Left lung (tissue), 14 donors: ENCODE measurements at places on chromosomes 5 and 9. TPM values are rescaled to one million over a fixed set of nuclear protein-coding genes. Genes with fewer than 3 reads are reported as not detected.

DNA sequence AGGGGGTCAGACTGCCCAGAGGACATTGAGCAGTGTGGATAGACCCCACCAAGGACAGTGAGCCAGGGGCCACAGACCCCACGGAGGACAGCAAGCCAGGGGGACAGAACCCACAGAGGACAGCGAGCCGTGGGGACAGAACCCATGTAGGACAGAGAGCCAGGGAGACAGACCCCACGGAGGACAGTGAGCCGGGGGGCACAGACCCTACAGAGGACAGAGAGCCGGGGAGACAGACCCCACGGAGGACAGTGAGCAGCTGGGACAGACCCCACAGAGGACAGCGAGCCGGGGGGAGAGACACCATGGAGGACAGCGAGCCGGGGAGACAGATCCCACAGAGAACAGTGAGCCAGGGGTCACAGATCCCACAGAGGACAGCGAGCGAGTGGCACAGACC lies 3.4 kb upstream of the ZDHHC11 start:
- DNase-seq, result no peak

DNA sequence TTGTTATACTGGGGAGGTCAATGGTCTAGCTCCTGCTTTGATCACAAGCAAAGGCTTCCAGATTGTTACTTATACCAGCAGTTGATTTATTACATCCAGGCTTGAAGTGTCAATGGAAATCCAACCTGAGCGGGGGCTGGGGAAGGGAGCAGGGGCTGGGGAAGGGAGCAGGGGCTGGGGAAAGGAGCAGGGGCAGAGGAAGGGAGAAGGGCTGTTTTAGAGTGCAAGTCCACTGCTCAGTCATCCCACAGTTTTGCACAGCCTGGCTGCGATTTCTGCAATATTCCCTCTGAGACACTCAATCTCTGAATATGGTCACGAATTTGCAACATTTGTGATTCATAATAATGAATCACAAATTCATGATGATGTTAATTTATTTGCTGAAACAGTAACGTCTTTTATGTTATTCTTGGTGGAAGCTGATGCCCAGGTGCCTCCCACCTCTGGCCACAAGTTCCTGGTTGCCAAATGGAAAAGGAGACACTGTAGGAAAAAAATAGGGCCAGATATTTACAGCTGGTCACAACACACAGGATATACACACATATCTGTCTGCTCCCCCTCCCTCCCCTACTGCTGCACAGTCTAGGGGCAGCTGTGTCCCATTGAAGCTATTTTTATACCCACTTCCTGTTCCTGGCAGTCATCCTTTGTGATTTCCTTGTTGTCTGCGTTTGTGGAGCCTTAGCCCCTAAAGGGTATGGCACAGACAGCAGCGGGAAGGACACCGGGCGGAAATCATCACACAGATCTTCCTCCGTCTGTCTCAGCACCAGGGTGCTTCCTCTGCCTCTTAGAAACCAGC lies 325.1 kb downstream of the GADD45G start:
- DNase-seq, result no peak

DNA sequence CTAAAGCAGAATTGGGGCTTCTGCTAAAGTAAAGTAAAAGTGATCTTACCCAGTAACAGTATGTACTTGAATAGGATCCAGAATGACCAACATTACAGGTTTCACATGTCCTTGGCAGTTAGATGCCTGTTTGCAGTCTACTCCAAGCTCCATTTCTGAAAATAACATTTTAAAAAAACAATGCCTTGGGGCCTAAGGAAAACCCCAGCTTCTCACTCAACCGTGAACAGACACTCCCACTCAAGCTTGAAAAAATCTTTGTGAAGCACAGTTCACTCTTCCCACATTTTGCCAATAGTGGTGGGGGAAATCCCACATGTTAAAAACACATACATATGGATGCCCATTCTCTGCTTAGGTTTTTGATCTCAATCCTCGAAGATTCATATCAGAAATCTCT lies 304.1 kb downstream of the ARRDC3 start:
- DNase-seq, result no peak

Gene IGFBPL1
- polyA plus RNA-seq, result 1.2 TPM

DNA sequence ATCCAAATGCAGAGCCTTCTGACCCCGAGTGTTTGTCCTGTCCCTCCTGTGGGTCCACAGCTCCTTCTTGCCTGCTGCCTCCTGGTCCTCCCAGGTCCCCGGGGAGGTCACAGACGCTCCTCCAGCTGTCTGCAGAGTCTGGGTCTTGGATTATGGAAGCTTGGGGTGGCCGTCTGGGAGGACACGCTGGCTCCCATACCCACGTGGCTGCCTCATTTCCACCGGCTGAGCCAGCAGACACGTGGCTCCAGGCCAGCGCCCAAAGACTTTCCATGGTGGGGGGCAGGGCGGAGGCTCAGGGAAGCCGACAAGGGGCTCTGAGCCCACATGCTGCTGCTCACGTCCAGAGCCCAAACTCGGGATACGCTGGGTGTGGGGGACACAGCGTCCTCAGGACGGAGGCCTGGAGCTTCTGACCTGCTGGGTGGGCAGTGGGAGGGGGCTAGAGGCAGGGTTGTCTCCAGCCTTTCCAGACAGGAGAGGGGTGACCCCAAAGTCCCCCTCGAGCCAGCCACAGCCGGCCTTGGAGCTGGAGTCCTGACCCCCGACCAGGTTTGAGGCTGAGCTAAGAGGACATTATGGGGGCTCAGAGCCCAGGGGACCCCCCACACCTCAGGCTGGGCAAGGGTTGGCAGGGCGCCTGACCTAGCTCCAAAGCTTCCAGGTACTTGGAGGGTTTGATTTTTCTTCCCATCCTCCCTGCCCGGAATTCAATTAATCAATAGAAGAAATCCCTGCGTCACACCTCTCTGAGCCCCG lies 24.2 kb upstream of the RNU6ATAC start:
- DNase-seq, result no peak

DNA sequence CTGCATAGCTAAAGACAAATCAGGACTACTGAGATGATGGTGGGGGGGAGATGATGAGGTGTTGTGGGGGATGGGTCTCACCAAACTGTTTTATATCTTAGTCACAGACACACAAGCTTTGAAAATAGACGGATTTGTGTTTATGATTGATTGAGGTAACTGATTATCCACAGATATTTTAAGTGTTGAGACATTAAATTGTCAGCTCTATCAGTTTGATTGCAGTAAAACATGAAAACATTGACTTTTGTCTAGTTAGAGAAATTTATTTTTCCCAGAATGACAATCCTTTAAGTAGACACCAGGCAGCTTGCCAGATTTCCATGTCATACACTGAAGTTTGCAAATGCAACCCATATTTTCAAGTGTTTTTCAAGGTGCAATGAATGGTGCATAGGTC lies 149.8 kb downstream of the NR2F1-AS1 start:
- DNase-seq, result no peak

- no peak for DNase-seq
Observed at GRCh38 chr5:81269751-81270393, 31.5 kb upstream of the ZCCHC9 start.

Gene DNAI1
- polyA plus RNA-seq, result 2.0 TPM

DNA sequence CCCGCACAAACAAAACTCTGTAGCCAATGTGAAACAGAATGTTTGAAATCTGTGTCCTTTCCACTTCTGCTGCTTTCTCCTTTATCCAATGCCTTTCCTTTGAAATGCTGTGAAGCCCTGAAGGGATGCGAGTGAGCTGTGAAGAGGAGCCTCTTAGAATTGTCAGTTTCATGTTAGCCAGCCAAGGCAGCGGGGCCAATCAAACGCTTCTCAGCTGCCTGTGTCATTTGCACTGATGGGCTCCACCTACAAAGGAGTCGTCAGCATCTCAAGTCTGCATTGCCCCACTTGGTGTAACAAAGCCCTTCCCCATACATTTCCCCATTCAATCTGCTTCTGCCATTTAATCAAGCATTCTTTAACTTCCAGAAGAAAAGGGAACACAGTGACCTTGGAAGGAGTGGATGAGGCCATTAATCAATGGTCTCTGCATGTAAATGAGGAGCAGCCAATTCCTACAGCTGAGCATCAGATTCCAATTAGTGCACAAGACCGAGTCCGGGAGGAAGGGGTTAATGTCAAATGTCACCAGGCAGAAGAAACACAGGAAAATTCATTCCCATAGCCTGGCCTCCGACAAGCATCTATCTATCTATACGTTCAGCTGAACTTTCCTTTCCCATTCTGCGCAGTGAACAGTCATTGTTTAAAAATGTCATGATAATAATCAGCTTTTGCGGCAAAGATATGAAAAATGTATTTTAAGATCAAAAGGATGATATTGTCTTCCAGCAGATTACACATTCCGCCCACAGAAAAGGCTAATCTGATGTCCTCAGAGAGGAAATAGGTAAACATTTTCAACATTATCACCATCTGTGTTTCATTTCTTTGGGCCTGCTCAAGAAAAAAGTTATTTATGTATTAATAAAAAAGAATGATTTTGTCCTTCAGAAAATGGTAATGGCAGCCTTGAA lies 154.6 kb downstream of the FSTL4 start:
- DNase-seq, result no peak

- no peak for DNase-seq
Observed at GRCh38 chr5:77935506-77936364, 159.6 kb upstream of the TBCA start.

Gene C8G
- 0.47 TPM for polyA plus RNA-seq
